ENCODE measurements at places on chromosomes 6 and 20.

DNA sequence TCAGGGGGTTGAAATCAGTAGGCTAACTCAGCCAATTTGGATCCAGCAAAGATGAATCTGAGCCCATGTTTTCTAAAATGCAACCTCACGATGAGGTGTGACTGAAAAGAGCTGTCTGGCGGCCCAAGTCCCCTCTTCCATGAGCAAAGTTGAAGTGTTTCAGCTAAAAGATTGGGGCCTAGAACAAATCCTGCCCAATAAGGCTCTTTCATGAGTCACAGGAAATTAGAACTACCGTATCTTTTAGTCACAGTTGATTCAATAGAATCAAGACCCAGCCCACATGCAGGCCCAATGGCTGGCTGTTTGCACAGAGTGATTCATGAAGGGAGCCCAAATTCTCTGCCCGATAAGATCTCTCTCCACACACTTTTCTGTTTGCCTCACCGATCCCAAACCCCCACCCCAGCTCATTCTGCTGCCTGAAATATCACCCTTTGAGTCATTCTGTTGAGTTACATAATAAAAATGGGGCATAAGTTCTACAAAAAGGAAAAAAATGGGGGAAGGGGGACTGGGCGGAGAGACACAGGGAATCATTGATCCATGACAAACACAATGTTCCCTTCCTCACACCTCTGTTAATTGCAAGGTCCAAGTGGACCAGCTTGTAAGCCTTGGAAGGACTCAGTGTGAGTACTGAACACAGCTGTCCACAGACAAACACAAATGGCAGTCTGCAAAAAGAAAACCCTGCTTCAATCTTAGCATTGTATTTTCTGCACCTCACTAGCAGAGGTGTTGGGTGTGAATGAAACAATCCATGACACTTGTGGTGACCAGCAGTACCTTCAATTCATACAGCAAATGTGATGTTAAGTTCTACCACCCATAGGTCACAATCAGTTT is 13.8 kb downstream of the FOXQ1 start:
- DNase-seq = peak; percentile 46

DNA sequence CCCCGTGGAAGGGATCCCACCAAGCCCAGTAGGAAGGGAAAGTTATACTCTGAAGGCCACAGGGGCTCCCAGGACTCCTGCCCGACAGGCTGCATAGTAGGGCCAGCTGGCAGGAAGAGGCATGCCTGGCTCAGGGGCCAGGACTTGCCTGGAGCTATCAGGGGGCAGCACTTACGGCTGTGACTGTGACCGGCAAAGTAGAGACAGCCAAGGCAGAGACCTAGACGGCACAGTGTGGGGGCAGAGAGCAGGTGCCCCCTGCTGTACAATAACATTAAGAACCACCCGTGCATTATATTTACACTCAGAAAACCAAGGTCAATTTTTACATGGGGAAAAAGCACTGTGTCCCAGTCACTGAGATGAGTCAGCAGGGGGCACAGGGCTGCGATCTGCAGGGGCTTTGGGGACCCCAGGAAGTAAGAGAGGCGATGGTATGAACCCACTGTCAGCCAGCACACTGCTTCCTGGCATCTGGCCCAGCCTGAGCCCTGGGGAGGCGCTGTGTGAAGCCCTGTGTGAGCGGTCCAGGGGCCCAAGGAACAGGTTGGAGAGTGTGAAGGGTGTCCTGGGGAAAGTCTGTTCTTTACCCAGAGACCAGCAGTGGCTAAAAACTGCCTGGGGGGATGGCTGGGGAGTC is 9.9 kb downstream of the CCDC167 start:
- DNase-seq = no peak

DNA sequence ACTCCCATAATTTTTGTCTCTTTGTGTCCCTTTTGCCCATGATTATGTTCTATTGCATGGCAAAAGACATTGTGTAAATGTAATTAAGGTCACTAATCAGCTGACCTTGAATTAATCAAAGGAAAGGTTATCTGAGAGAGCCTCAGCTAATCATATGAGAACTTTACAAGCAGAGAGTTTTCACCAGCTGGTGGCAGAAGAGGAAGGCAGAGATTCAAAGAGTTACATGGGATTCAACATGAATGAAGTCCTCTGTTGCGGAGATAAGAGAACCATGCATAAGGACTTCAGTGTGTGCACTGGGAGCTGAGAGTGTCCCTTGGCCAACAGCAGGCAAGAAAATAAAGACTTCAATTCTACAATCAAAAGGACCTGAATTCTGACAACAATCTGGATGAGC is 494.1 kb upstream of the ARID1B start:
- peak; percentile 52 for DNase-seq

GRCh38 chr6:169145496-169145895 is 108.2 kb downstream of the THBS2 start:
- DNase-seq = no peak

DNA sequence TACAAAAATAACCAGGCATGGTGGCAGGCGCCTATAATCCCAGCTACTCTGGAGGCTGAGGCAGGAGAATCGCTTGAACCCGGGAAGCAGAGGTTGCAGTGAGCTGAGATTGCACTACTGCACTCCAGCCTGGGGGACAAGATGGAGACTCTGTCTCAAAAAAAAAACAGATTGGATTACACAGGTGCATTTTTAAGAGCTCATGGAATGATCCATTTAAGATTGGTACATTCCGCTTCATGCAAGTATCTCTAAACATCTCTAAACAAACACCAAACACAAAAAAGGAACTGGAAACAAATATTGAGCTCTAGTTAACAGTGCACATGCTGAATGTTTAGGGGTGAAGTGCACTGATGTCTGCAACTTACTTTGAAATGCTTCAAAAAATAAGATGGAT is 154.3 kb downstream of the GRM4 start:
- DNase-seq = no peak

GRCh38 chr6:22921828-22922227 is 352.5 kb downstream of the HDGFL1 start:
- DNase-seq = no peak

DNA sequence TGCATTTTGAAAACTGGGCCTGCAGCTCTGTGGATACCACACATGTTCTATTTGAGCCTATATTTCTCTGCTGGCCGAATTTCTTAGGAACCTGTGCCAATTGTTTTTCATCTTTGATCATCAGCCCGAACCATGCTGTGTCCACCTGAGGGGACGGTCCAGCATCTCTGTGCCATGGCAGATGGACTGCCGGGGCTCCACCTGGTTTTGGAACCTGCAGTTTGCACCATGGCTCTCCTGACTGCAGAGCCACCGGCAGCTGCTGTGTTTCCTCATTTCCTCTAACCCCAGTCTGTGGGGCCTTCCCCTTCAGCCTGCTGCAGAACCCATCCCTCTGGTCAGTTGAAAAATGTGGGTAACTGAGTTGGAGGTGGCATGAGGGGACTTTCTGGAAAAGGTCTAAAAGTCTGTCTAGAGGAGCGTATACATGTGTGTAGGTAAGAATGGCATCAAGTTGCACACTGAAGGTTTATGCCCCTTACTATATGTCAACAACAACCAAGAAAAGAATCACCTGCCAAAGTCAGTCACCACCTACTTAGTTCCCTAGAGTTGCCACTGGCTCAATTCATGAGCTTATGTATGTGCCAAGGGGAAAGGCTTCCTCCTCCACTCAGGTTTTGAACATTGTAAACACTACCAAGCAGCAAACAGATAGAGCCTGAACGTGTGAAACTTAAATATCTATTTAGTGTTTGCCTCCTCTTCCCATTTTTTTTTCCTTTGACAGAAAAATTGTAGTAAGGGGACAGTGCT is 548.2 kb downstream of the PRKN start:
- no peak for DNase-seq

DNA sequence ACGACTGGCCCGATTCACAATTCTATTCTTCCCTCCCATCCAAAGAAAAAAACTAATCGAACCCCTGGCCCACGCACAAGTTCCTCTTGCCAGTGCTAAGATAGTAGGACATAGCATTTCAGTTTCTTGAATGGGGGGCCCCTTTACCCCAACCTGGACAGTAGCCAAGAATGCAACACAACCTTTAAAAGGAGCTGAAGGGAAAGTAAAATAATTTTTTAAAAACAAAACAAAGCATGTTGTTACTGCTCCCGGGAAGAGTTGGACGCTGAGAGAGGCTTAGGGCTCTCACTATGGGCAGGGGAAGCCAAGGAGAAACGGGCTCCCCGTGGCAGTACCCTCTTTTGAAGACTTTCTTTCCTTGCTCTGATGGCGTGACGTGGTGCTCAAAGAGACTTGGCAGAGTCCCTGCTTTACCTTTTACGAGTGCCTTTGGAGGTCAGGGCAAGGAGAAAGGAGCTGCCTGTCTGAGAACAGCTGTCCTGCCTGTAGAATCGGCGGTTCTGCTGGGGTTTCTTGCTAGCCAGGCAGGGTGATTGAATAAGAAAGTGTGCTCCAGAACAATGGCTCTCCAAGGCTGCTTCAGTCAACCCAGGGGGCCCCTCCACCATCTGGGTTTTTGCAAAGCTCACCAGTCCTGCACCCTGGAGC is 5.8 kb downstream of the TFAP2C start:
- no peak for DNase-seq

GRCh38 chr6:27251112-27251605 is 3.7 kb downstream of the PRSS16 start:
- DNase-seq = no peak

GRCh38 chr6:169937389-169938261 is 186.2 kb downstream of the ERMARD start:
- DNase-seq = no peak

DNA sequence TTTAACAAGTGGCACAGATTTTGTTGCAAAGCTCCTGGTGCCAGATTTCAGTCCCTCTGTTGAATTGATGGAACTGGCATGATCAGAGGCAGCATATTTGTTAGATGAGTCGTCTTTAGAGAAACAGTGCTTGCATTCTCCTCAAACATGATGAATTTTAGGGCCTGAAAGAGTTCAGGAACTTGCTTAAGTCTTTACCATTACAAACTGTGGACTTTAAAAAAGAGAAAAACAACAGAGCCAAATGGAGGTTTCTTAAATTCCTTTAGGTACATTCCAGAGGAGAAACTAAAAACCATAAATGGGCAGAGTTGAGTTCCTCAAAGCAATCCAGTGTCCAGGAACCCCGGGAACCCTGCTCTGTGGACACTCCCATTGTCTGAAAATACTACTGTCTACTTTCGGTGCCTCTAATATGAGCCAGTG is 2.5 kb downstream of the GTF2H5 start:
- DNase-seq = no peak

DNA sequence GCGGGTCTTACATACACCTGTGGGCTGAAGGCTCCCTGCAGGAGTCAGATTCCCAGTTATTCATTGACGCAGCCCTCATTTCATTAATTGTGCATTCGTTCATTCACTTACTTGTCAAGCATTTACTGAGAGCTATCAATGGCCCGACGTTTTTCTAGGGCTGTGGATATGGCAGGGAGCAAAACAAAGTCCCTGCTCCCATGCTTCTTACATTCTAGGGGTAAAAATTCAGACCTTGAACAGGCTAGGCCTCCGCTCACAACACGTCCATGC is 369 bp upstream of the NSFL1C start:
- DNase-seq = no peak

- no peak for DNase-seq
Measured at GRCh38 chr6:121917834-121918559, 481.5 kb upstream of the HSF2 start.

DNA sequence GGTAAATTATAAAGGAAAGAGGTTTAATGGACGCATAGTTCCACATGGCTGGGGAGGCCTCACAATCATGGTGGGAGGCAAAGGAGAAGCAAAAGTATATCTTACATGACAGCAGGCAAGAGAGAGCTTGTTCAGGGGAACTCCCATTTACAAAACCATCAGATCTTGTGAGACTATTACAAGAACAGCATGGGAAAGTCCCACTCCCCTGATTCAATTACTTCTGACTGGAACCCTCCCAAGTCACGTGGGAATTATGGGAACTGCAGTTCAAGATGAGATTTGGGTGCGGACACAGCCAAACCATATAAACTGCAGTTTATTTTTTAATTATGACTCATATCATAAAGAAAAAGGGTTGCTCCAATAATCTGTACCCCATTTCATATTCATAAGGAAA is 22.3 kb upstream of the HLA-DQA2 start:
- DNase-seq = no peak

DNA sequence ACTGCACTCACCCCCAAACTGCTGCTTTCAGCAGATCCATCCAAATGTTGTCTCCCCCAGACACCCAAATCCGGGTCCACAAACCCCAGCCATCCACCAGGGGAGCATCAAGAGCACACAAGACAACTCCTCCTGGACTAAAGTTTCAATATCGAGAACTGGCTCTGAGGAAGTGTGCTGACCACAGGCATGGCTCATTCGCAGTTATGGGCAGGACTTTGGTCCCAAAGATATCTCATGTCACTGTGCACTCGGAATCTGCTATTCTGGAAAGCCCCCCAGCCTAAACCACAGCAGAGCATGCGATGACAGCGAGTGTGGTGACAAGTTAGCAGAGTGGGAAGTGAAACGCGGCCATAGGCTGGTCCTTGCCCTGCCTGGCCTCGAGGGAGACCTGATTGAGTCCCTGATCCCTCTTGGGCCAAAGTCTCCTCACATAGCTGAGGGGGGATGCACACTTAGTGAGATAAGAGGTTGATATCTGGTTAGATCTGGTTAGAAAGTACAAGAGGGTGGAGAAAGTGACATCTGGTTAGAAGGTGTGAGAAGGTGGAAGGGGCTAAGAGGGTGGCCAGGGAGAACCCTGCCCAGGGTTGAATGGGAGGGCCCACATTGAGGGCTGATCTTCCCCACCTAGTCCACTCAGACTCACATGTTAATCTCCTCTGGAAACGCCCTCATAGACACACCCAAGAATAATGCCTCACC is 149.7 kb downstream of the MRPL14 start:
- no peak for DNase-seq

DNA sequence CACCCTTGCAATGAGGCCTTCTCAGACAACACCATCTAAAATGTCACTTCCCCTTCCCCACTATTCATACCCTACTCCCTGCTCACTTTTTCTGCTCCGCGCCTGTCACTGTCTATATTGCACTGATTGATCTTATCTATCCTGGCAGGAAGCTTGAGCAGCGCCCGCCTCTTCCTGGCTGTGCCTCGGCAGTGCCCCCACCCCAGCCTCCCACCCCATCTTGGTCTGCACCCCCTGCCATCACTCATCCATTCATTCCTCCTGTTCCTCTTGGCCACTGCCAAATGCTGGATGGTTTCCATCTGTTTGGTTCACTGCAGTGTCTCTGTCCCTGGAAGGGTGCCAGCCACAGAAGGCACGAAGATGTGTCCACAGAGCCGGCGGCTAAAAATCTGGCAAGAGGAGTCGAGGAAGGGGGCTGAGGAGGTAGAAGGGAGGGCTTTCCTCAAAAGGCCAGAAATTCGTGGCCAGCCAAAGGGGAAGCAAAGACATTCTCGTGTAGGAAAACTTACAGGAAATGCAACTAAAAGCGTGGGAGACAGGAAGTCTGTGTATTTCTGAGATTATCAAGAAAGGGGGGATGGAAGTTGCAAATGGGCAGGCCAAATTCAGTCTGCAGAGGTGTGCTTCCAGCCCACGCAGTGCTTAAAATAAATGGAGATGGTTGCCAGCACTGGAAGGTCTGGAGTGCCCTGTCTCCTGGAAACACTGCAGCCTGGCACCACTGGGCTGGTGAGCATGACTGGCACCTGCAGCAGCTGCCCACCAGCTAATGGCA is 27.6 kb downstream of the SYNJ2 start:
- peak; percentile 82 for DNase-seq

All from head of caudate nucleus (tissue), 42 donors.